Right cardiac atrium (tissue), 5 donors: ENCODE measurements at places on chromosomes 16 and 17. TPM values are rescaled to one million over a fixed set of nuclear protein-coding genes. Genes with fewer than 3 reads are reported as not detected.

- no peak for DNase-seq
These were observed 7.8 kb downstream of the CD300A start for GRCh38 chr17:74474043-74474792.

DNA sequence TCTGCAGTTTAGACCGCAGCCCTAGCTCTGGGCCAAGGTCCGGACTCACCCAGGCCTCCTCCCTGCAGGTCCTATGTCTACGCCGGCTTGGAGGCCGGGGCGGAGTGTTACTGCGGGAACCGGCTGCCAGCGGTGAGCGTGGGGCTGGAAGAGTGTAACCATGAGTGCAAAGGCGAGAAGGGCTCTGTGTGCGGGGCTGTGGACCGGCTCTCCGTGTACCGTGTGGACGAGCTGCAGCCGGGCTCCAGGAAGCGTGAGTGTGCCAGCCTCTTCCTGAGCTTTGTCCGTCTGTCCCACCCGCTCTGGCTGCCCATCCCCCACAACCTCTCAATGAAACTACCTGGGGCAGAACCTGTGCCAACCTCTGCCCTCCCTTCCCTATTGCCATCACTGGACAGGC lies 20.1 kb downstream of the WSCD1 start:
- DNase-seq, result no peak

- DNase-seq, result no peak
These were observed 72.6 kb downstream of the CDK12 start for GRCh38 chr17:39533891-39534290.

DNA sequence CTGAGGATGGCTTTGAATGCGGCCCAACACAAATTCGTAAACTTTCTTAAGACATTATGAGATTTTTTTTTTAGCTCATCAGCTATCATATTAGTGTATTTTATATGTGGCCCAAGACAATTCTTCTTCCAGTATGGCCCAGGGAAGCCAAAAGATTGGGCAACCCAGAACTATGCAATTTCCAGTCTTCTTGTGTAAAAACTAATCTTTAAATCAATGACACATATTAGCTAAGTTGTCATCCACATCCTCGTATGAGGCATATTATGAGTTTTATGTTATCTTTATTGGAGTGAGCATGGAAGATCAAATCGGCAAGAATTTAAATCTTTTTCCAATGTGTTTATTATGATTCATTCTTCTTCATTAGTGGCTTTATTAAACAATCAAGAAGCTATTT lies 198.6 kb upstream of the HSBP1 start:
- no peak for DNase-seq

GRCh38 chr17:58184986-58185761 lies 7.4 kb upstream of the EPX start:
- DNase-seq, result no peak

The PLD2 gene
- total RNA-seq, result 12.0 TPM

- DNase-seq, result peak; percentile 95
These were observed at the start of gene MNT for GRCh38 chr17:2400877-2401425. Gene MNT, minus strand, starts transcription at chr17:2401060. Its CDS starts 348 bp downstream, at chr17:2400712.

GRCh38 chr16:74887084-74887483 lies 97.8 kb downstream of the WDR59 start:
- no peak for DNase-seq

The KLHL10 gene
- total RNA-seq, result 0.26 TPM

- no peak for DNase-seq
These were observed 10.8 kb downstream of the ARL2BP start for GRCh38 chr16:57255686-57256415.

- DNase-seq, result no peak
These were observed 82.2 kb downstream of the PLXDC1 start for GRCh38 chr17:39069114-39069756.

DNA sequence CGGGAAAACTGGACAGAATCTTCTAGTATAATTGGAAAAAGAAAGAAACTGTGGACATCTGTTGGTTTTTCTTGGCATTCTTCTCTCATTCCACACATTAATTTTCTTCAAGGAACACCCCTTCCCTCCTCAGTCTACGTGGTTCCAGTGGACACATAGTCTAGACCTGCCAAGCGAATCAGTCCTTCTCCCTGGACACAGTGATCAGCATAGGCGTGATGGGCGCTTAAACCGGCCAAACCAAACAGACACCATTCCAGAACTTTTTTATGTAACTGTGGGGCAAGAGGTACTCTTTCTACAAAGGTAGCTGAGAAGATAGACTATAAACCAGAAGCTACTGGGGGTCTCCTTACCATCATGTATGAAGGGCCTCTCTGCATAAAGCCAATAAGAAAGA lies 121.8 kb upstream of the COX10 start:
- no peak for DNase-seq

DNA sequence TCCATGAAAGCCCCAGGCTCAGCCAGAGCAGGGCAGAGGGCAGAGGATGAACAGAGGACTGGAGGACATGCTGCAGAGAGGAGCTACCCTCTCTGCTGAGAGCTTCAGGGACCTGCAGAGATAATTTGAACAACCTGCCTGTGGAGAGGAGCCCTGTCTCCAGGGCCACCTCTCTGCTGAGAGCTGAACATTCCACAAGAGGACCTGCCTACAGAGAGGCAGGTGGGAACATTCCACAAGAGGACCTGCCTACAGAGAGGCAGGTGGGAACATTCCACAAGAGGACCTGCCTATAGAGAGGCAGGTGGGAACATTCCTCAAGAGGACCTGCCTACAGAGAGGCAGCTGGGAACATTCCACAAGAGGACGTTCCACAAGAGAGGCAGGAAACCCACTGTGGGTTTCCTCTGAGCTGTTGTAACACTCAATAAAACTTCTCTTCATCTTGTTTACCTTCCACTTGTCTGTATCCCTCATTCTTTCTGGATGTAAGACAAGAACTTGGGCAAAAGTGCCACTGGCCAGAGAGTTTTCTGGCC lies 551.9 kb upstream of the CA10 start:
- DNase-seq, result no peak

The KRTAP4-7 gene
- not detected for total RNA-seq

The ABCC12 gene
- not detected for total RNA-seq

The TBC1D3K gene
- total RNA-seq, result not detected

The RHBDF2 gene
- total RNA-seq, result 16.4 TPM

- DNase-seq, result no peak
These were observed 1.5 kb upstream of the IST1 start for GRCh38 chr16:71893888-71894228.

- DNase-seq, result no peak
These were observed 1.4 kb upstream of the WDR45B start for GRCh38 chr17:82649501-82650261.

GRCh38 chr17:76569607-76570279 lies 15.9 kb downstream of the ST6GALNAC2 start:
- DNase-seq, result peak; percentile 88

GRCh38 chr17:57985675-57985974 lies 2.4 kb downstream of the VEZF1 start:
- DNase-seq, result no peak

The ASIC2 gene
- not detected for total RNA-seq

DNA sequence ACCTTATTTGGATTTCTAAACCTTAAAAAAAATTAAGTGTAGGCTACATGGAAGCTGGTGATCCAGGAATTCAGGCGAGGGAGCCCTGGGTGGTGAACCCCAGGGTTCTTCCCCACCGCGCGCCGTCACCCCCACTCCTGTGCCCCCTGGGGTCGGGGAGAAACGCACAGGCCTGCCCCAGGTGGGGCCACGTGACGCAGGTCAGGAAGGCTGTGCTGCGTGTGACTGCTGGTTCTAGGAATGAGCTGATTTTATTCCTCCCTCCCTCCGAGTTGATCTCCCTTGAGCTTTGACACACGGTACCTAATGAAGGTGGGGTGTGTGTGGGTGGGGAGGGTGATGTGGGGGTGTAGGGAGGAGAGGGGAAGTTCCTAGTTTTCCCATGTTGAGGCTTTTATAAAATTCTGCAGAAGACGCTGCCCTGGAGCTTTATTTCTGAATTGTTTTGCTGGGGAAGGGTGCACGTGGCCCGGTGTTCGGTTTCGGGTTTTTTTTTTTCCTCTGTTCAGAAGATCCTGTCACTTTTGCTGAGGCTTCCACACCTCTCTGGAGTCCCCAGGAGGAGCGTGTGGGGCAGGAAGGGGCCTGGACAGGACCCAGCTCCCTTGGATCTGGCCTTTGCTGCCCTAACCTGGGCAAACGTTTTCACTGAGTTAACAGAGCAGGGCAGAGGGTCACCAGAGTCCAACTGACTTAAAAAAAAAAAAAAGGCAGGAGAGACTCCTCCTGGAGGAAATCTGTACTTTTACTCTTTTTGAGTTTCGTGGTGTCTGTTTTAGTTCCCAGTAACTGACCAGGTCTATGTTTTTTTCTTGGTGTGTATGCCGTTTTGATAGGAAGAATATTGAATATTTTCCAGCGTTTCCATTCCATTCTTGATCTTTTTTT lies 55.8 kb upstream of the GSE1 start:
- DNase-seq, result peak; percentile 70

DNA sequence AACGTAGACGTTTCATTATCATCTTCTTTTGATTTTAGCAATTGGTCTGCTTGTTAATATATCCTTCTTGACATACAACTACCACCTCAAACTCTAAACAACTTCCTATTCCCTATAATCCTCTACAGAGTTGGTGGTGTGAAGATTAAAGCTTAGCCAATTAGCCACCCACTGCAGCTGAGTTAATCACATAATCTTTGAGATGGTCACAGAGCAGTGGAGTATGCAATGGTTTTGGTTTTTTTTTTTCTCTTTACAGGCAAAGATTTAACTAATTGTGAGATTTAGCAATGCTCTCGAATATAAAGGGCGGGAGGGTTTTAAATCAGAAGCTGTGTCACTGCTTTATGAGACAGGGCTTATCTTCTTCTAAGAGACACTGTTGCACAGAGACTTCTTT lies 37.0 kb downstream of the STX8 start:
- no peak for DNase-seq

DNA sequence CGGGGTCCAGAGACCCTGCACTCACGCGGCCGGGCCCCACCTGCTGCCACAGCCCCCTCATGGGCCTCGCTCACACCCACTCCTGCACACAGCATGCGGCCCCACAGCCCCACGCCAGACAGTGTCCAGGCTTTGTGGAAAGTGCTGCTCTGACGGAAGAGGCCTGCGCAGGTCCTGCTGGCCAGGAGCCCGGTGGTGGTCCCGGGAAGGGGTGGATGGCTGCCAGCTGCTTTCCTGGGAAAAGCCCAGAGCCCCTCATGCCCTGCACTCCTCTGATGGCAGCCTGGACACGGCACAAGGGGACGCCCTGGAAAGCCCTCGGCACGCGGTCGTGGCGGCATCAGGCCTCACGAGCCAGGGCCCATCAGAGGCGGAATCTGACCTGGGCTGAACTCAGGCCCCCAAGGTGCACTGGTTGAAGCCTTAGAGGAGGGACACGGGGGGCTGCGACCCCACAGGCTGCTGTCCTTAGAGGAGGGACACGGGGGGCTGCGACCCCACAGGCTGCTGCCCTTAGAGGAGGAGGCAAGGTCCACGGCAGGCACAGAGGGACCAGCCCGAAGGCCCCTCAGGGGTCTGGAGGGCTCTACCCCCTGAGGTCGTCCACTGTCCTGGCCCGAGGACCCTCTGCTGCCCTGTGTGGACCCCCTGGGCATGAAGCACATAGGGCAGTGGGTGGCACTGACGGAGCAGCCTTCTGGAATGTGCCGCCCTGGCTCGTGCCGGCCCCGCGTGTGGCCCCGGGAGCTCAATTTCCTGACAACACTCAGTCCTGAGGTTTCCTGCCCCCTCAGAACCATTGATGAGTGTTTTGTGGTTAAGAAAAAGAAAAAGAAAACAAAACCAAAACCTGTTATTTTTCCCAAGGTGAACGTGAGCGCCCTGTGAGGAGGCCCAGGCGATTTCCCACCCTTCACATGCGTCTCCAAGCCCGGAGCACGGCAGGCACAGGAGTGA lies 22.1 kb downstream of the SOX8 start:
- no peak for DNase-seq

- DNase-seq, result no peak
These were observed 843.7 kb downstream of the CDH11 start for GRCh38 chr16:64278196-64278595.

- DNase-seq, result no peak
These were observed 223.8 kb downstream of the LGALS9B start for GRCh38 chr17:20243524-20243923.

DNA sequence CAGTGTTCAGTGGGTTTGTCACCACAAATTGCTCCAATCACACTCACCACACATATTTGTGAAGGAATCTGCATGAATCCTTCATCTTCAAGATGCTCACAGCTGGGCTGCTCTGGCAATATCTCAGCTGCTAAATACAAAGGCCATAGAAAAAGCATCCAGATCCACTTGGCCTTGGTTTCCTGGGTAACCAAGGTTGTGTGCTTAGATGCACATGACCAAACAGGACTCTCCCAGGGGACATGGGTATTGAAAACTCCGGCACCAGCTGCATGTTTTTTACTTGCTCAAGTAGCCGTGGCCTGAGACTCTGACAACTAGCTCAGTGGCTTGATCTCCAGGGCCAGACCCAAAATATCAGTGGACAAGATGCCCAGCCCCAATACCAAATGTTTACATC lies 131.3 kb downstream of the CBLN1 start:
- no peak for DNase-seq

DNA sequence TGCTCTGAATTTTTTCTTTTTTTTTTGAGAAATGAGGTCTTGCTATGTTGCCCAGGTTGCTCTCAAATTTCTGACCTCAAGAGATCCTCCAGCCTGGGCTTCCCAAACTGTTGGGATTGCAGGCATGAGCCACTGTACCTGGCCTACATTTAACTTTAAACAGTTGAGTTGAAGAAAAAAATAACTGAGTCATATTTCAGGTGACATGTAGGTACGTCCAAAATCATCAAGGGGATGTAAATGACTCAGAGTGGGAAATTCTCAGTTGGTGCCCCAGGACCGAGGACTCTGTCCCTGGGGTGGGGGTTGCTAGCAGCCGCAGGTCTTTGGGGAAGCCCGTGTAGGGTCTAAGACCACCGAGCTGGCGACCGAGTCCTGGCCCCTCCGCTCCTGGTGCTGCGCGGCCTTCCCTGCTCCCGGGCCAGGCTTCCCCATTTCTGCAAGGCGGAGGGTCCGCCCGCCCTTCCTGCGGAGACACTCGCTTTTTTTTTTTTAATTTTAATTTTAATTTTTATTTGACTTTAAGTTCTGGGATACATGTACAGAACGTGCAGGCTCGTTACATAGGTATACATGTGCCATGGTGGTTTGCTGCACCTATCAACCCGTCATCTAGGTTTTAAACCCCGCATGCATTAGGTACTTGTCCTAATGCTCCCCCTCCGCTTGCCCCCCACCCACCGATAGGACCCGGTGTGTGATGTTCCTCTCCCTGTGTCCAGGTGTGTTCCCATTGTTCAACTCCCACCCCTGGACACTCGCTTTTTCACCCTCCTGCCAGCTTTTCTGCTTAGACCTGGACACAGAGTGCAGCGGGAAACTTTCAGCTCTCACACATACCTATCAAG lies 12.7 kb upstream of the N4BP1 start:
- DNase-seq, result no peak

The SCARF1 gene
- 15.6 TPM for total RNA-seq
